Skeletal muscle cell (primary cell): ENCODE measurements at places on chromosomes 3 and 15.

DNA sequence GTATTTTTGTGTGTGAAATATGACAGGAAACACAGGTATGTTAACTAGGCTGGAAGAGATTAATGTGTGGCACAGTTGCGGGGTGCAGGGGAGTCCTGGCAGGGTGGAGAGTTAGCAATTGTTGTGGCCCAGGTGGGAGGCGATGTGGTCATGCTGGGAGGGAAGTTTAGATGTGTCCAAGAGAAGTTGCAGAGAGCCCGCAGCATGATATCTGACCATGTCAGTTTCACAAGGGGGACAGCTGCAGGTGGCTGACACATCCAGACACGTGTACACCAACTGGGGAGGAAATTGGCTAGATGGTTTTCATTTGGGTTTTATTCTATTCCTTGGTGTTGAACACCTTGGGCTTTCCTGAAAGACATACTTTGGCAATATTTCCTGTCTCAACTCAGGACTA, 172.8 kb upstream of the RGMA start:
- no peak for DNase-seq

- no peak for DNase-seq
Observed at GRCh38 chr15:95541301-95541700, 789.2 kb upstream of the NR2F2 start.

- no peak for DNase-seq
Observed at GRCh38 chr3:169455472-169455871, 208.0 kb downstream of the MECOM start.

GRCh38 chr3:133892541-133893231, 3.0 kb downstream of the RAB6B start:
- DNase-seq: no peak

DNA sequence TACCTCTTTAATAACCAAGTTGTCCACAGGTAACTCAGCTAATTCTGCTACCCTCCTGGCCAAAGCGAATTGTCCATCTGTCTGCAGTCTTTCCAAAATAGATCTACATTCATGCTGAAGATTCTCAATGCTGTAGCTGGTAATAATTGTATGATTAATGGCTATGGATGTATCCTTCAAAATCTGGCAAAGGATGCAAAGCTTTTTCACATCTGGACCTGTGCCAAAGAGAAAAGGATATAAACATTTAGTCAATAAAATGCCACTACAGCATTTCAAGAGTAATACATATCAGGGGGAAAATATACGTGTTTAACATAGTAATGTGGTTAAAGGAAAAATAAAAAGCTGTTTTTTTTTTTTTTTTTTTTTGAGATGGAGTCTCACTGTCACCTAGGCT, 48.7 kb downstream of the EIF3J start:
- DNase-seq: no peak

GRCh38 chr3:183586477-183586876, 31.0 kb upstream of the KLHL6 start:
- DNase-seq: no peak

GRCh38 chr15:89291934-89292438, 42.6 kb downstream of the POLG start:
- DNase-seq: no peak

DNA sequence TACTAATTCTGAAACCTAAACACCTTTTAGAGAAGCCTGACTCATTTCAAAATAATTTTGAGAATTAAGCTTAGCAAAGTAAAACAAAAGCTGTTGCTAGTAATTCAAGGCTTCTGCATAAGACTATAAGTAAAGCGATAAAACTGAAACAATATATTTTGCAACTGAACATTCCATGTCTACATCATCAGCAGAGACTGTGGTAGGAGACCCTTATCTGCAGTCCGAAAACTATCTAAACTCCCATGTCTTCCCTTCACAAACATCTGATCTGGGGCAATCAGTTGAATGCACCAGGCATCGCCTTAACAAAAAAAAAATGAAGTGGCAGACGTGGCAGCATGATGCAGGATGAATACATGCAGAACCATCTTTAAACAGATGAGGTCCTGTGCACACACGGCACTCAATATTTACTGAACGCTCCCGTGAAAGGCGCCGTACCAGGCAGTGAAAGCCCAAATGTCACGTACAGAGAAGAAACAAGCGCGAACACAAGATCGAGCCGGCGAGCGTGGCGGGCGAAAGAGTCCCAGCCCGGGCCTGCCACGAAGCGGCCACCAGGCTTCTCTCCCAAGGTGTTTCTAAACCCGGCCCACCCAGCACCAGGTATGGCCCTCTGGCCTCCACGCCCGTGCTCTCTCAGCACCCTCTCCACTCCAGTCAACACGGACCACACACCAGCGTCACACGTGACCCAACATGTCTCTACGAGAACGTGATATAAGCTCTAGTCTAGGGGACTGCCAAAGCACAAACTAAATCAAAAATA, 63.0 kb downstream of the CHSY1 start:
- peak; percentile 63 for DNase-seq

DNA sequence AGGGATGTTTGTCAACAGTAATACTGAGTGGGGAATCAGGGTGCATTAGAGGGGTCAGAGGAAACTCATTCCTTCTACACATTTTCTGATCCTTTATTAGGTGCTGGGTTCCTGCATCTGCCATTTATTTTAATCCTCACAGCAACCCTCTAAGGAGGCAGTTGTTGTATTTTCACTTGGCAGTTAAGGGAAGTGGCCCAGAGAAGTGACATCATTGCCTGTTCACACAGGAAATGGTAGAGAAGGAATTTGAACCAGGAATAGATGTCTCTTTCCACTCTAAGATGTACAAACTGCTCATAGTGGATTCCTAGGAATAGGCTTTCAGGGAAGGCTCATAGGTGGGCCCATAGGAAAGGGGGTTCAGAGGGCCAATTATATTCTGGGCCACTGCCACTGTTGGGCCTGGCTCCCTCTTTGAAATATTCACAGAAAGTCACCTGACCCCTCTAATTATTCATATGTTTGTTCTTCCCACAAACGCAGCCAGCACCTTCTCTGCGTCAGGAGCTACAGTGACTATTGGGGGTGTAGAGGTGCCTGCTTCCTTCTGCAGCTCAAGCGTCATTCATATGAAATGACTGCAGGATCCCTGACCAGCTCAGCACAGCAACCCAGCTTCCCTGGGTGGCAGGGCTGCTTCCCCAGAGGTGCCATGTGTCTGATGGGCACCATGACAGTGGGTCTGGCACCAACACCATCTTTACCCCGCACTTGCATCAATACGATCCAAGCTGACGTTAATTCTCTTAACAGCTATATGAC, 163.9 kb upstream of the SMAD3 start:
- no peak for DNase-seq

GRCh38 chr15:35885870-35886269, 339.9 kb upstream of the DPH6 start:
- DNase-seq: no peak

DNA sequence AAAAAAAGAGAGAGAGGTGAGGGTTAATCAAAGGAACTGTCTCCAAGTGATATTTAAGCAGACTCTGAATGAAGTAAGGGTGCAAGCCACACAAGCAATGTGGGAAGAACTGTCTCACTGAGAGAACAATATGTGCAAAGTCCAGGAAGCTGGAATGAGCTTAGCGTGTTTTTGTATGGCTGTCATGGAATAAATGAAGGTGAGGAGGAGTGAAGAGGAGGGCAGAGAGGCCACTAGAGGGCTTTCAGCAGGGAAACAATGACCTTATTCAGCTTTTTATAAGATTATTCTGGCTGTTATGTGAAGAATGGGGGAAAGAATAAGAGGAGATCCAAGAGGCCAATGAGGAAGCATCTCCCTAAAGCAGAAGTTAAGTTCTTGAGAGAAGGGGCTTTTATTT, 86.9 kb upstream of the COL8A1 start:
- no peak for DNase-seq

GRCh38 chr3:57078344-57078634, 17.8 kb downstream of the SPATA12 start:
- DNase-seq: peak; percentile 65

- peak; percentile 8 for DNase-seq
Observed at GRCh38 chr3:137121704-137122314, 164.0 kb downstream of the IL20RB start.

- no peak for DNase-seq
Observed at GRCh38 chr3:120420360-120420759, 30.4 kb downstream of the FSTL1 start.

- no peak for DNase-seq
Observed at GRCh38 chr3:159818399-159818798, 170.2 kb upstream of the IL12A start.

DNA sequence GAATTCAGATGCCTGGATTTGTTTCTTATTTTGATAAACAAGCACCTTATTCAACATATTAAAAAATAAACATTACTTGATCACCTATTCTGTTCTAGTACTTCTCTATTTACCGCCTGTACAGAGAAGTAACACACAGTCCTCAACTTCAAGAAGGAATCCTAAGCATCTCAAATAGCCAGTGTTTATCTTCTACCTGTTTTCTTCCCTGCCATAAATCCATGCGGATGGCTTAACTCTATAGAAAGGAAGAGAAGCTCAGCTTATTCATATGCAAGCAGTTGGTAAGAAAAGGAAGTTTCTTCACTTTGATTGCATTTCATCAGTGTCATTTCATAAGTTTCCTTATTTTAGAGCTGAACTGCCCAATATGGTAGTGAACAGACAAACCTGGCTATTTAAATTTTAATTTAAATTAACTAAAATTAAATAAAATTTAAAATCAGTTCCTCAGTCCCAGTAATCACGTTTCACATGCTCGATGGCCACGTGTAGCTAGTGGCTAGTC, 210.0 kb upstream of the PEX5L start:
- no peak for DNase-seq

GRCh38 chr3:291028-291427, 94.5 kb downstream of the CHL1 start:
- no peak for DNase-seq

GRCh38 chr3:81154611-81155143, 606.8 kb downstream of the GBE1 start:
- no peak for DNase-seq

DNA sequence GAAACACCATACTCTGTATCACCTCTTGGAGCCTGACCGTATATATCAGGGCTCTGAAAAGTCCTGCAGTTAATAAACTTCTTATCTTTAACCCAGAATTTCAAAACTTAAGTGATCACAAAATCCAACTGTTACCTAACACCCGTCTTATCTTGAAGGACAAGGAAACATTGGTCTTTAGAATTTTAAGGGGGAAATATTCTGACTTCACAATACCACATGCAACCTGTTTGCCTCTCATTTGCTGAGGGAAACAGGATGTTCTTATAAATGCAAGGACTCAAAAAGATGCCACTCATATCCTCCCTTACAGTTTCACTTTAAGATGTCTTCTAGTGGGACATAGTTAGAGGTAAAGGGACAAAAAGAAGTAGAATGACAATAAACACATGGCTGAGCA, 67.9 kb downstream of the CRTC3 start:
- DNase-seq: no peak
